Fibroblast of skin of back (primary cell): ENCODE measurements at places on chromosomes 16 and 17.
A peak's percentile ranks its signal among the peaks of the same experiment; 100 is the strongest.

DNA sequence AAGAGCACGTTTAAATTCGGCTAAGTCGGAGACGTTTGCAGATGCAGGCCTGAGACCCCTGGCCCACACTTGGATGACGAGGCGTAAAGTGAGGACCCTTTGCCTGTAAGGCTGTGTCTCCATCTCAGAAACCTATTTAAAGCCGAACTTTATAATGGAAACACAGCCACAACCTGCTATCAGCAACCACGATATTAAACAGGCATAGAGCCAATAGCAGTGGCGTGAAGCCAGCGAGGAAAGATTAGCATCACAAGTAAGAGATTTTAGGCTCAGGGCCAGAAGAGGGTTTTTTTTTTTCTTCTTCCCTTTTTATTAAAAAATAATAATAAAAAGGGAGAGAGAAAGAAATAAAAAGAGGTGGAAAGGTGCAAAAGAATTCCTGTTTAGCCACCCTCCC lies 111.3 kb upstream of the NOL11 start:
- DNase-seq: no peak

DNA sequence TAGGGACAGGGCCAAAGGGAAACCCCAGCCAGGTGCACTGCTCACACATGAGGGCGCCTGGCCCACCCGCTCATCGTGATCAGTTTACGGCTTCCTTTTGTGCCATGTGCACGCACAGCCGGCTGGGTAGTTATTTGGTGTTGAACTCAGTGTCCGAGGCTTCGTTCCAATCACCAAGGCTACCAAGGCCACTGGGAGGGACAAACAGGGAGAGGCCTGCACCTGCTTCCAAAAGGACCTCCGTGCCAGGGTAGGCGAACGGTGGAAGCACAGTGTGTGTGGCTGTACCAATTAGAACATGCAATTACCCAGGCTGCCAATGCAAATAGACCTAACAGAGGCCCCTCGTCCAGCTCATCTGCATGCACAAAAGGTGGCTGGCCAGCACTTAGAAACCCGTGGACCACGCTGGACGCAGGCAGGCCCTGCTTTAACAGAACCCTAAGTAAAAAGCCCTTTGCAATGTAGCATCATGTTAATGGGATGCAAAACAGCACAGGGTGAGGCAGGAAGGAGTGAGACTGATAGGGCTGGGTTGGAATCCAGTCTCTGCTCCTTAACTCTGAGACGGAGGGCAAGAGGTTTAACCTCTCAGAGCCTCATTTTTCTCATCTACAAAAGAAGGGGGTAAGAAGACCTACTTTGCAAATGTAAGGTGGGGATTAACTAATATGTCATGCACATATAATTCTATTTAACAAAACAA lies 204.0 kb downstream of the XYLT1 start:
- DNase-seq: no peak

GRCh38 chr16:17748044-17748719 lies 277.4 kb upstream of the XYLT1 start:
- no peak for DNase-seq

DNA sequence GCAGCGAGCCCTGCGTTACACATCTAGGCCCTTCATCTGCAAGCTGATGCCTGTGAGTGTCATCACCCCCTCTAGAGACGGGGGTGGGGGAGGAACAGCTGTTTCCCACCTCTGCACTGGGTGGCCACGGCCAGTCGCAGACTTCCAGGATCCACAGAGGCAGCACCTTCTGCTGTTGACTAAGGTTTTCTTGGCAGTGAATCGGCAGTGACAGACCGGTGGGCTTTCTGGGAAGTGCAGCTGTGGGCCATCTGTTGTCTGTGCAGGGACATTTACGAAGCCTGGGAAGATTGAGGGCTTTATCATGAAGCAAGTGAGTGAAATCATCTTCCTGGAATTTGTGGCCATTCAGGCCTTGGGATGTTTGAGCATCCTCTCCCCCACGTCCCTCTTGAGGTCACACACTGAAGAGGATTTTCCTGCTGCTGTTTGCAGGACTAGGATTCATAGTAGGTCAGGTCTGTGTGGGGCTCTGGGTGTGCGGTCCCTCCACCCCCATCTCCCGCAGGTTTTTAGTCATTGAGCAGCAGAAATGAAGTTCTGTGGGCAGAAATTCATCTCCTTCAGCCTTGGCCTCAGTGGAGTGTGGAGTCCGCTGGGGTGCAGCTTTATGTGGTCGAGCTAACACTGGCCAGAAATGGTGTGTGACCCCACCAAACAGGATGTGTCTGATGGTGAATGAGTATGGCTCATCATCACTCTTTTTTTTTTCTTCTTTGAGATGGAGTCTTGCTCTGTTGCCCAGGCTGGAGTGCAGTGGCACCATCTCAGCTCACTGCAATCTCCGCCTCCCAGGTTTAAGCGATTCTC lies 12.0 kb downstream of the PGS1 start:
- peak; percentile 96 for DNase-seq

DNA sequence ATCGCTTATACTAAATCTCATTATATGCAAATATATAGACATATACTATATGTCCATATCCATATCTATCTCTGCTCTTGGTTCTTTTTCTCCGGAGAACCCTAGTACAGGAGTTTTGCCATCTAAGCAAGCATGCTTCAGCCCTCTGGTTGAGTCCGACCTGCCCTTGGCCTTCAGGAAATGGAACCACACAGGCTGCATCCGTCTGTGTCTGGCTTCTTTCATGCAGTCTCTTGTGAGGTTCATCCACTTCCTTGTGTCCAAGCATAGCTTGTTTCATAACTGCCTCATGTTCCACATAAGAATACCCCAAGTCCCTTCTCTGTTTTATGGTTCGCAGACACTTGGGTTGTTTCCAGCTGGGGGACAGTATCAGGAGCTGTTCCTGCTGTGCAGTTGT lies 16.8 kb downstream of the SNX20 start:
- DNase-seq: no peak

- no peak for DNase-seq
These were observed 118.5 kb upstream of the ZFHX3 start for GRCh38 chr16:73166441-73166851.

DNA sequence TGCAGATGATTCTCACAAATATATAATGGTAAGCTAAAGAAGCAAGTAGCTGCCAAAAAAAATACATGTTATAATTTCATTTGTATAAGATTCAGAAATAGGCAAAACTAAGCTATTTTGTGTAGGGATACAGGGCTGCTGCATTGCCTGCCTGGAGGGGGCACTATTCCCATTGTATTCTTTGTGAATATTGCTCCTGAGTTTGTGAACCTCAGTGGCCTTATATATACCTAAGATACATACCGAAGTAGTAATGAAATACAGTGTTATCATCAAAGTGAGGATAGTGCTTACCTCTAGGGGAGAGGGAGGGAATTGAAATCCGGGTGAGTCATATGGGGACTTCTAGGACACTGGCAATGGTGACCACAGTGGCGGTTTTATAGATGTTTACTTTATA lies 53.5 kb downstream of the C17orf58 start:
- DNase-seq: peak; percentile 1

DNA sequence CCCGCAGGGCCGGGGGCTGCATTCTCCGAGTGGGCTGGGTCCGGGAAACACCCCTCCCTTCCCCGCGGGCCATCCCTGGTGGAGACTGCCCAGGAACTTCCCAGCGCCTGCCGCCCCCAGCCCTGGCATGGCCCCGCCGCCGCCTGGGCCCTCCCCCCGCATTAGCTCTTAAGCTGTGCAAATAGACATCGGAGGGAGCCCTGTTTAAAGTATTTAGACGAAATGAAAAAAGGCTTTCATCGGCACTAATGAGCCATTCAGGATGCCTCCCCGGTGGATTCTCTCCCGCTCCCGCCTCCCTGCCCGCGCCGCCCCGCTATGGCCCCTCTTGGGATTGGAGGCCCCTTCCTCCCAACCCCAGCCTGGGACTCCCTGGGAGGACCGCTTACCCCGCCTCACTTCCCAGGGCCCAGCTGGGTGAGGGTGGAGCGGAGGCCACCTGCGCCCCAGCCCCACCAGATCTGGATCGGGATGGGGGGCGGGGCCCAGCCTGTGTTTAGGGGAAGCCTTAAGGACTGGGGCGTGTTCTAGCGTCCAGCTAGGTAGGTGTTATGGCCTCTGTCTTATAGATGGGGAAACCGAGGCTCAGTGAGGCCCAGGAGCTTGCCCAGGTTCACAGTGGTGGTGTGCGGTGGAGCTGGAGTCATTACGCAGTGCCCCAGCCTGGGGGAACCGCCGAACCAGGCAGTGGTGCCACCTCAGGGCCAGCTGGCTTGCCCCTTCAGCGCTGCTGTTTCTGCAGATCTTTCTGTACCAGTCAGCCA lies 19.7 kb downstream of the SEZ6 start:
- DNase-seq: no peak

GRCh38 chr16:74607310-74607961 lies 522 bp upstream of the GLG1 start:
- no peak for DNase-seq

DNA sequence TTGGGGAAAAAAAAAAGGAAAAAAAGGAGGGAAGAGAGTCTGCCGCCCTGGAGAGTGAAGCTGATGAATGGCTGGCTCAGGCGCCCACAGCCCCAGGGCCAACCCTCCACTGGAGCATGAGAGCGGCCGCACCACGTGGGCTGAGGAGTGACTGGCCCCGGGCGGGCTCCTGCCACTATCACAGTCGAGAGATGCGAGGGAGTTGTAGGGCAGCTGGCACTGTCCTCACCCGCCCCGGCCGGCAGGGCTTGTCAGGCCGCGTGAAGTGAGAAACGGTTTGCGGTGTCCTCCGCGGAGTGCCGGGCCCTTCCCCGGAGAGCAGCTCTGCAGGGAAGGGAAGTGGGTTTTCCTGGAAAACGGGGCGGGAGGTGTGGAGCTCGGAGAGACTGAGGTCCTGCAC lies 45.9 kb downstream of the JPH3 start:
- DNase-seq: no peak

- no peak for DNase-seq
These were observed 71.3 kb downstream of the YPEL2 start for GRCh38 chr17:59402760-59403159.

DNA sequence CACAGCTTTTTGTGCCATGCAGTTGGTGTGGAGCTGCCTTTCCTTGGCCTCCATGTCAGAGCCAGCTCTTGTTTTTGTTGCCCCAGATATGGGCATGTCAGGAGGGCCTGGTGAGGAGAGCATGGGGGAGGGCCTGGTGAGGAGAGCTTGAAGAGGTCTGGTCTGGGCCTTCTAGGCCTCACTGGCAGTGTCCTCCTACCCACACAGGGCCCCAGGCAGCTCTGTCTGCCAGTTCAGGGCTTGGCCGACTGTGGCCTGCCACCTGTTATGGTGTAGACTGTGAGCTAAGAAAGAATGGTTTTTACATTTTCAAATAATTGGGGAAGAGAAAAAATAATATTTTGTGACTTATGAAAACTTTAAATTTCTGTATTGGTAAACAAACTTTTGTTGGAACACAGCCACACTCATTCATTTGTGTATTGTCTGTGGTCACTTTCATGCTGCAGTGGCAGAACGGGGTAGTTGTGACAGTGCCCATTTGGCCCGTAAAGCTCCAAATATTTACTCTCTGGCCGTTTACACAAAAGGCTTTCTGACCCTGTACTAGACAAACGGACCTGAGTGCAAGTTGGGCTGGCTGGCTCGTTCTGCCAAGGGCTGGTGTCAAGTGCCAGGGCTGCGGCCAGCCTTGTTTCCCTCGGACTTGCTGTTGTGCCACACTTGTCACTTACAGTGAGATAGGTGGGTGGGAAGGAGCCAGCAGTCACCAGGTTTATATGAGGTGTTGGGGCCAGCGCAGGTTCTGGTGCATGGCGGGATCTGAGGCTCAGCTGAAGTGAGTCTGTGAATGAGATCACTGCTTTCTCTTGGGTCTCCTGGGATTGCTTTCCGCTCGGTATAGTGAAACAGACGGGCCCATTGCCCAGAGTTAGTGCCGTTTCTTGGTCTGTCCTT lies 18.2 kb downstream of the PGS1 start:
- DNase-seq: no peak

DNA sequence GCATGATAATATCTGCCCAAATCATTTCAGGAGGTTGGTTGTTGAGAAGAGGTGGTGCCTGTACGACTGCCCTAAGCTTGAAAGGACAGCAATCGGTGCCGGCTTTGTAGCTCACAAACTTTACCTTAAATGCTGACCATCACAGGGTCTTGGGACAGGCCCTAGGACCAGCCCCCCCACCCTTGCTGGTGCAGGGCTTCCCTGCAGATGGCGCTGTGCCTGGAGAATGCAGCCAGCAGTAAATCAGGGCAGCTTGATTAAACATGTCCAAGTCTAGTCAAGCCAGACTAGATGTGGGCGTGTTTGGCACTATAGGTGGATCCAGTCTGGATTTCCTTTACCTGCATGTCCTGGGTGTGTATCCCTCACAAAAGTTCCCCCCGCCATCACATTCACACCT lies 135.5 kb upstream of the CRHR1 start:
- no peak for DNase-seq

- no peak for DNase-seq
These were observed 6.6 kb upstream of the KCTD5 start for GRCh38 chr16:2675714-2676113.
